ENCODE measurements at places on chromosomes 2 and 18.
A peak's percentile ranks its signal among the peaks of the same experiment; 100 is the strongest.

DNA sequence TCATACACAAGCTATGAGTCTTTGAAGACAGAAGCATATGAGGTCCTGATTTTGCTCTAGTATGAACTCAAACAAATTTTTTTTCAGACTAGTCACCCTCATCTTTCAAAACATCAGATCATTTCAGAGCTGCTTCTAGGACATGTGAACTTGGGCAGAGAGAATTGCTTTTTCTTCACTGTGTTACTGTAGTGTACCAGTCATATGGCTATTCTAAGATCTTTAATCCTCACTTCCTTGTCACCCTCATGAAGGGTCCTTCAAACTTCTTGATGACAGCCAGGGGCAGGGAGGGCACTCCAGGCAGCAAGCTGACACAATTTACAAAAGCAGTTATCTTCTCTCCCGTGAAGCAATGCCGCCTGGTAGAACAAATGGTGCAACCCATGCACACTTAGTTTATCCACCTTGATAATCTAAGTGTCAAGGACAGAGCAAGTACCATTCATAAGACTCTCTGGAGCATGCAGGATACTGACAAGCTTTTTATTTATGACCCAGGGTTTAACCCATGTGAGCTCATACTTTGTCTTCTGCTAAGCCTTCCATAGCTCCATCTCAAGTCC is 200.6 kb downstream of the DPP10 start:
- no peak for DNase-seq

DNA sequence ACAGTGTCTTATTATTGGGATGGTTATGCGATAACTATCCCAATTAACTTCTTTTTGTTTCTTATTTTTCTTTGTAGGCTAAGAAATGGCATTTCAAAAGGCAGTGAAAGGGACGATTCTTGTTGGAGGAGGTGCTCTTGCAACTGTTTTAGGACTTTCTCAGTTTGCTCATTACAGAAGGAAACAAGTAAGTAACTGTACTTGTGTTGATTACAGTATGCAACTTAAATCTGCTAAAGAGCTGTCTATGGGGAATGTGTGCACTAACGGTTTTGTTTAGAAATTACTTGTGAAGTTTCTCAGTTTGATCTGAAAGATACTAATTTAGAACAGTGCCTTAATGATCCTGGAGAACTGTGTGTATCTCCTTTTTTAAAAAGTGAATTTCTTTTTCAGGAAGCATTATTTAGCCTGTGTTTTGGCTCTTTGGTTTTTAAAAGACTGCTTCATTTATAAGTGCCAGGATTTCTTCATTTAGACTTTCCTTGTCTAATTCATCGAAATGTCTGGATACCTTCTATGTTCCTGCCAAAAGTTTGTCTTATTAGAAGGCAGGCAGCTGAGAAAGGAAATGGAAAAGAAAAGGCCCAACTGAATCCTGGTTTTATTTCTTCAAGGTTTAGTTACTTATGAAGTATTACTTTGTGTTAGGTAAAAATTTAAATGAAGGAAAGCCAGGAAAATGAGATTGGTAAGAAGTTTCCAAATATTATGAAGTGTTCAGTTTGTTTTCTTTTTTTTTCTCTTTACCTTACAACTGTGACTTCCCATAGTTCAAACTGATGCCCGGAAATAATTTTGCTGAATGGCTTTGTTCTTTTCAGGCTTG is 40.1 kb downstream of the GPD2 start:
- DNase-seq = peak; percentile 68

DNA sequence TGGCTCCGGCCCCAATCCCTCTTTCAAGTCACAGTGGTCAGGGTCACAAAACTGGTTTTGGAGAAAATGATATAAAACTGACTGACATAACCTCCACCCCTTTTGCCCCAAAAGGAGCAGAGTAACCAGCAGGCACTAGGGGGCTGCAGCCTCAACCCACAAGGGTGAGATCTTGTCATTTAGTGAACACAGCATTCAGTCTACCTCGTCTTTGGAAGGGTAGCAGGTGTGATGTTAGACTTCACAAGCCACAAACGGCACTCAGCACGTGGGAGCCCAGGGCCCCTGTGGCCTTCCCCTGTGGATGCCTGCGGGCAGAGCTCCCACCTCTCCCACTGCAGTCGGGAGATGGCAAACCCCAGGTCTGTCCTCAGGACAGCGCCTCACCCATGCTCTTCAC is 372.1 kb upstream of the MYT1L start:
- DNase-seq = no peak

GRCh38 chr2:101823859-101824258 is 126.4 kb downstream of the MAP4K4 start:
- no peak for DNase-seq

DNA sequence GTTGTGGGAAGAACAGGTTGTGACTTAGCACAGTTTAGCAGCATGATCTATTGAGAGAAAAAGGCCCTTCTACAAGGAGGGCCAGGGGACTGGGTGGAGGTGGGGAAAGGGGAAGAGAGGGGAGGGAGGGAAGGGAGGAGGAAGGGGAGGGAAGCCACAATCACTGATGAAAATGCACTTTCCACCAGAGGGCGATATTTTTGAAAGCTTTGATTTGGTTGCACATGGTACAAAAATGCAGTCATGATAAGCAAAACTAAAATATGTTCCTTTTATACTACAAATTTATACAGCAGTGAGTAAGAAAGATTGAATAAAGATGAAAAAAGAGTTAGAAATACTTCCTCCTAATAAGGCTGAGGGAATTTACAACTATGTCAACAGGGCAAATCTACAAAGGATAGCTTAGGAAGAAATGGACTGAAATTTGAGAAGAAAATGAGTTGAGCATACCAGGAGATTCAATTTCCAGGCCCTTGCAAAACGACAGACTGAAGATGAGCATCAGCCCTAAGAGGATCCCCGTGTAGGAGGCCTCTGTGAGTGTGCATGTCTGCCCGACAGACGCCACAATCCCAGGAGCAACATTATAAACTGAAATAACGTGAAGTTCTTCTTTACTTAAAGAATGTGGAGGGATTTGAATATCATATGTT is 17.2 kb downstream of the SH3YL1 start:
- peak; percentile 67 for DNase-seq

DNA sequence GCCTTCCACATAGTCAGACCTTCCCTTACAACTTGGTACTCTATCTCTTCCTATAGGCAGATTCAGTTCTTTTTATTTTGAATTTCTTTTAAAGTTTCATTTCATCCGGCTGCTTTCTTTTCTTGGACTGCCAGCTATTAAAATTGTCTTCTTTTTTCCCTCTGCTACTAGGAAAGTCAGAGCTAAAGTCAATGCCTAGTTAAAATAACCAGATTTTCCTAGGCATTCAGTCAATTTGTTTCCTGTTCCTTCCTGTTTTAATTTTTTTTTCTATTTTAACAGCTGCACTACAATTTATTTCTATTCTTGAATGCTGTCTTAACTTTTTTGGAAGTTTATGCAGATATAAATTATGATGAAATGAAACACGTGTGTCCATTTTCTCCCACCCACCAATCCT is 84.8 kb downstream of the EVA1A start:
- DNase-seq = no peak

- DNase-seq = no peak
Measured at GRCh38 chr2:177782613-177783012, 290.0 kb downstream of the PDE11A start.

GRCh38 chr2:174004905-174005605 is 39.9 kb upstream of the SP3 start:
- DNase-seq = no peak

DNA sequence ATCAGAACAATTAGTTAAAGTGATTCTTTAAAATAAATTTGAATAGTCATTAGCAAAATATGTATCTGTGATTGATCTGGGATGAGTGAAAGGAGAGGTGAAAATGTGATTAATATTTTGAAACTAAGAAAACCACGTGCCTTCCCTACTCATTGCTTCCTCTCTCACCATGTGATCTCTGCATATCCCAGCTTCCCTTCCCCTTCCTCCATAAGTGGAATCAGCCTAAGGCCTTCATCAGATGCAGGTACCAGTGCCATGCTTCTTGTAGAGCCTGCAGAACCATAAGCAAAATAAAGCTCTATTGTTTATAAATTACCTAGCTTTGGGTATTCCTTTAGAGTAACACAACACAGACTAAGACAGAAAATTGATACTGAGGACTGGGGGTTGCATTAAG is 11.2 kb upstream of the STAT1 start:
- DNase-seq = no peak

DNA sequence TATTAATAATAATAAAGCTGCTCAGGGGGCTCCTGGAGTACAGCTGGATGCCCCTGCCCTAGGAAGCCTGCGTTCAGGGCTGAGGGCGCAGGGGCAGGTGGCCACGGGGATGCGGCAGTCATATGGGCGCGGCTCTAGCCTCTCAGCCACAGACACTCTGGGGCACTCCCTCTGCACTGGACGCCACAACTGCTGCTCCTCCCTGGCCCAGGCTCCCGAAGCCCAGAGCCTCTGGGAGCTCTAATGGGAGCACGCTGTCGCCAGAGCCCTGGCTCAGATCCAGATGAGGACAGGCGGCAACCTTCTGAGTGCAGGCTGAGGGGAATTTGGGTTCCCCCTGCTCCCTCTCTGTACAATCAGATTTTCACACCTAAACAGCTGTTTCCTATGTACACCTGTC is 93.6 kb downstream of the MTCL1 start:
- no peak for DNase-seq

GRCh38 chr2:240921311-240921994 is 15.3 kb downstream of the CROCC2 start:
- DNase-seq = no peak
